ENCODE measurements at places on chromosomes 1 and 21.

DNA sequence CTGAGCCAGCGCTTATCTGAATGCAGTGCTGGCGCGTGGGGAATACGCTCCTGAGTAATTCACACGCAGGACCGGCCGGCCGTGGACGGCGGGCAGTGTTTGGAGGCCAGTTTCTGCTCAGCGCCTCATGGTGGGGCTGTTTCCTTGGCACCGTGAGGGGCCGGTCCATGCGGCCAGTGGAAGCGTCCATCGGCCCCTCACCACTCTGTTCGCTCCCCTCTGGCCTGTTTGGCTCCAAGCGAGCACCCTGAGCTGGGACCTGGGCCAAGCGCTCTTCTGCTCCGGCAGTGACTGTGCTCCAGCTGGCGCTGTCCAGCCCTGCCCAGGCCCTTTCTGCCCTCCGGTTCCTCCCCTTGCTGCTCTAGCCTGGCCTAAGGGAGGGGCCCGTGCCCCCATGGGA, 16.3 kb upstream of the PLCH2 start:
- no peak for DNase-seq

GRCh38 chr1:159700312-159700711, 14.1 kb downstream of the CRP start:
- no peak for DNase-seq

GRCh38 chr1:161159087-161159912, at the start of gene USP21:
Gene USP21 (plus strand): TSS chr1:161159500. CDS start chr1:161160641, 1,141 bp downstream.
- peak; percentile 90 for DNase-seq

- no peak for DNase-seq
Observed at GRCh38 chr1:183548116-183548515, 42.1 kb downstream of the NCF2 start.

- no peak for DNase-seq
Observed at GRCh38 chr1:24919791-24920532, 10.1 kb downstream of the RUNX3 start.

DNA sequence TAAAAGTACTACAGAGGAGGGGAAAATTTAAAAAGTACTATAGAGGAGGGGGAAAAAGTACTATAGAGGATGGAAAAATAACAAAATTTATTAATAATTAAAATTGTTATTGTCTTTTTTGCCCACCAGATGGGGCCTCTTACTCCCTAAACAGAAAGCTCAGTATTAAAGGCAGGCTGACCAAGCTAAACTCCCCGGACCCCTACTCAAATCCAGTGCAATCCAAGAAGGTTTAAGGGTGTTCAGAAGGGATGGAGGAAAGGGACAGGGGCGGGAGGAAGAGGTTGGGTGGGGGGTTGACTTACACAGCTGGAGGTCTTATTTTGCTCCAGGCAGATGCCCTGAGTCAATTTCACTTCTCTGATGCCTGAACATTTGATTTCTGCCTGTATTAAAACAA, 13.7 kb downstream of the CD34 start:
- DNase-seq = no peak

GRCh38 chr1:215081661-215082531, 641 bp upstream of the KCNK2 start:
- DNase-seq = no peak

DNA sequence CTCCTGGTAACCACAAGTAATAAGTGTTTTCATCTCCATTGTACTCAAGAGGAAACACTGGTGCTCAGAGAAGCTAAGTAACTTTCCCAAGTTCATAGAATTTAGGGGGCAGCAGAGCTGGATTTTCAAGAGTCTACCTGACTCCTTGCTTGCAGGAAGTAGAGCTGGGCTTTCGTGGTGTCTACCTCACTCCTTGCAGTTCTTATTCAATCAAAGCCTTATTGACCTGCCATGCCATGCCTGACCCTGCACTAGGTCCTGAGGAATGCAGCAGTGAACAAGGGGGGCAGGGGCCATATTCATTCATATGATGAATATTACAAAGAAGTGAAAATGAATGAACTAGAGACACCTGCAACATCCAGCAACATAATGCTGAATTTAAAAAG, 93.3 kb downstream of the GLIS1 start:
- no peak for DNase-seq

- no peak for DNase-seq
Observed at GRCh38 chr1:43069461-43070050, 102.5 kb downstream of the EBNA1BP2 start.

- DNase-seq = no peak
Observed at GRCh38 chr1:221162939-221163338, 283.7 kb downstream of the HLX start.

GRCh38 chr1:37858931-37859506, 373 bp downstream of the MTF1 start:
- DNase-seq = no peak

GRCh38 chr1:65762081-65762862, 30.4 kb upstream of the PDE4B start:
- DNase-seq = no peak

DNA sequence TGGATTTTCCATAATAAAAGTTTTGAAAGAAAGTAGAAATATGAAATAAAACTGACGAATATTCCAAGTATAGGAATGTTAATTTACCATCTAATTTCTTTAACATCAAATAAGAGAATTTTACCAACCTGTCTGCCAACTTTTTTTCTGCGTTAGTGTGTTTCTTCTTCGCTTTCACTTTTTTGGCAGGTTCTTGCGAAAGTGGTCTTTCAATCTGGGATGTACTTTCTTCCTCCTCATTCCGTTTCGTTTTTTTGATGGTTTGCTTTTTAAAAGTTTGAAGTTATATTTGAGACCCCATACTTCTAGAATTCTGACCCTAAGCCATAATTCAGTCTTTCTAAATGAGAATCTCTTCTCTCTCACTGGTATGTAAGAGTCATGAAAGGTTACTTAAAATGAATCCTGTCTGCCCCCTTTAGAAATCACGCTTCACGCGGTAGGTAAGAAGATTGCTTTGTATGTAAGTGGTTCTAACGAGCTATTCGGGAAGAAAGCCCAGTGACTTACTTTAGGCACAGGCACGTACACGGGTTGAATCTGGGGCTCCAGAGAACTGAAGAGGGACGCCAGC, 580 bp downstream of the RBM34 start:
- no peak for DNase-seq

DNA sequence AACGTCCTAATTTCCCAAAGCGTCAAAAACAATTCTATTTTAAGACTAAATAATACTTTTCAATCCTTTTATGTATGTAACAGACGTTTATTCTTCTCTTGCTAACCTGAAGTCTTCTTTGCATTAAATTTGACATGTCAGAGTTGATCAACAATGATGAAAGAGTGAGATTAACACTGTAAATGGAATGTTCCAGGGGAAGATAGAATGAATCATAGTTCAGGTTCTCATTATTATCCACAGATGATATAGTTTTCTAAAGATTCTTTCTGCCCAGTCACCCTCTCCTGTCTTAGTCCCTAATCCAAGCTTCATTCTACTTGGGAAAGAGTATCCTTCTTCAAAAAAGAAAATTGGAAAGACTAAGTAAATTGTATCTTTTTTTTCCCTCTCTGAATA, 38.9 kb downstream of the SDCCAG8 start:
- no peak for DNase-seq

DNA sequence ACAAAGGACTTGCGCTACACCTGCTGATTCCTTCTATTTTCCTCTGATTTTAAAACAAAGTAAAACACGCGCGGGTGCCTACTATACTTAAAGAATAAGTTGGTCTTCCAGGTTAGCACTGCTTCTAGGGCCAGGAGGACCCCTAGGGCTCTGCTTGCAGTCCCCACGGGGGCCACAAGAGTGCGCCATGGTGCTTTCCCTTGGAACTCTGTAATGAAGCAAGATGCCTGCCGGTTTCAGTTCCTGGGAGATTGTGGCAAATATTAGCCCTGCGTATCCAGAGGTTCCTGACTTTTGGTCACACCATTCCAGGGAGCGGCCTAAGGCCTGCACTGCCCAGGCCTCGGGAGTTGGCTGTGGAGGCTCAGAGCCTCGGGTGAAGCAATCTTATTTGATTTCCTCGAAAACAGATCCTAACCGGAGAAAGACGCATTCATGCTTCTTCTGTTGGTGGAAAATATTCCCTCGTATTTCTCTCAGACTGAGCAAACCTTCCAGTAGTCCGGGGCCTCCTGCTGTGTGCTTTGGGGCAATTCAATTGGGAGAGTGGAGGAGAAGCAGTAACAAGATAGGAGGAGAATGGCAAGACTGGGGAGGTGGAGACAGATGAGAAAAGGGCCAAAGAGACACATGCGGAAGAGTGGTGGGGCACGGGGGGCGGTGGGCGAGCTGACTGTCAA, 25.3 kb downstream of the ADAM30 start:
- peak; percentile 51 for DNase-seq

GRCh38 chr1:244962130-244962529, 97.8 kb upstream of the HNRNPU start:
- DNase-seq = no peak

DNA sequence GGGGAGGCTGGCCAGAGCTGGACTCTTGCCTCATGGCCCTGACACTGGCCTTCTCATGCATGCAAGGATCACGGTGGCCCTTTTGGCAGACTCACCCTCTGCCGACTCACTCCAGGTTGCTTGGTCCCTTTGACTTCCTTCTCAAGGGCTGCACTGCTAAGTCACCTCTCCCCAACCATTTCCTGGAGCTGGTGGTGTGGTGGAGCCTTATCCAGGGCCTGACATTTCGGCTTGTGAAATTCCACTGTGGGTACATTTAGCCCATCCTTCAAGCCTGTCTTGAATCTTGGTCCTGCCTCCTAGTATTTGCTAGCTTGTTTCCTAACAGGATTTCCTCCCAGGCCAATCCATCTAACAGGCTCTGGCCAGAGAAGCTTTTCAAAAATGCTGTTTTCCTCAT, 52.6 kb upstream of the JUN start:
- DNase-seq = no peak

- DNase-seq = no peak
Observed at GRCh38 chr1:221451741-221452140, 290.1 kb downstream of the DUSP10 start.

GRCh38 chr1:155069551-155070157, 6.1 kb downstream of the EFNA4 start:
- no peak for DNase-seq

- no peak for DNase-seq
Observed at GRCh38 chr1:54922921-54923421, 36.0 kb upstream of the DHCR24 start.

DNA sequence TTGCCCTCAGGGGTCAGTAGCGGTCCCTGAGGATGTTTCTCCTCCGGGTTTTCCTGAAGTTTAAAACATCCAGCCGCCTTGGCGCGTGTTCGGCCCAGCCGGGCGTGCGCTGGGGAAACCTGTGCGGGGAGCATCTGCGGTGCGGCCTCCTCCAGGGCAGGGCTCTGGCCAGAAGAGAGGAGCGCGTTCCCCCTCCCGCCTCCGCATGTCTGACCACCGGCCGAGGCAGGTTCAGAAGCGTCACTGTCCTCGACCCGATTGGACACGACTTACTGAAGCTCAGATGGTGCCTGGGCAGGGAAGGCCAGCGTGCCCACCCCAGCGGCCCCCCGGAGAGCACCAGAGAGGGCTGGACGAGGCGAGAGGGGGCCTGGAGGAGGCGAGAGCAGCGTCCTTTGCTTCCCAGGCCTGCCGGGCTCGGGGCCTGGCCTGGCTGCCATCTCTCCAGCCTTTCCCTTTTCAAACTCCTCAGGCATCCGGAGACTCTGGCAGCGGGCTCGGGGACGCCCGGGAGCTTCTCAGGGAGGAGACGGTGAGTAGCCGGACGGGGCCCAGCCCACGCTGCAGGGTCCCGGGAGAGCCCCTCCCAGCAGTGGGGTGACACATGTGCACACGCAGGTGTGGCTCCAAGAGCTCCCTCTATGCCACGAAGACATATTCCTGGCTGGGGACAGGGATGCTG, 67.1 kb downstream of the SLC19A1 start:
- no peak for DNase-seq

DNA sequence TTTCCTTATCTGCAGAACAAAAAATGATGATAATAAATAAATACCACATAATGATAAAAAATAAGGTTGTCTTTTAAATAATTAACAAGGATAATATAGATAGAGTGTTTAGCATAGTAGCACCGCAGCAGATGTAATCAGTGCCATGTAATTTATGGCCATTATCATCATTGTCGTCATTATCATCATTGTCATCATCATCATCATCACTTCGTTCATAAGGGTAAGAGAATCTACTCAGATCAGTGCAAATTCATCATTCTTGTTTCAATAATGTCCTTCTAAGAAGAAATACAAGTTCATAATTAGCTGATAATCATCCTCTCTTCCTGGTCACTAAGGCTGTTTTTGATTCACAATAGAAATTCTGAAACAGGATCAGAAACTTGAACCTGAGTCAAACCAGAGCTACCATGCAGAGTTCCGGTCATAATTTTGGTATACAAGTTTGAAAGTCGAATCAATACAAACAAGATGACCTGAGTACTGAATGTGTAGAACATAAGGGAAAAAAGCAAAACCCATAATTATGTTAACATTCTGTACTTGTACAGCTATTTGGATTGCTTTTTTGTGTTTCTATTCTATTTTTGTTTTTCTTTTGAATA, 172.0 kb downstream of the LRRC40 start:
- DNase-seq = no peak

GRCh38 chr1:10961300-10961833, 51.1 kb upstream of the TARDBP start:
- no peak for DNase-seq

DNA sequence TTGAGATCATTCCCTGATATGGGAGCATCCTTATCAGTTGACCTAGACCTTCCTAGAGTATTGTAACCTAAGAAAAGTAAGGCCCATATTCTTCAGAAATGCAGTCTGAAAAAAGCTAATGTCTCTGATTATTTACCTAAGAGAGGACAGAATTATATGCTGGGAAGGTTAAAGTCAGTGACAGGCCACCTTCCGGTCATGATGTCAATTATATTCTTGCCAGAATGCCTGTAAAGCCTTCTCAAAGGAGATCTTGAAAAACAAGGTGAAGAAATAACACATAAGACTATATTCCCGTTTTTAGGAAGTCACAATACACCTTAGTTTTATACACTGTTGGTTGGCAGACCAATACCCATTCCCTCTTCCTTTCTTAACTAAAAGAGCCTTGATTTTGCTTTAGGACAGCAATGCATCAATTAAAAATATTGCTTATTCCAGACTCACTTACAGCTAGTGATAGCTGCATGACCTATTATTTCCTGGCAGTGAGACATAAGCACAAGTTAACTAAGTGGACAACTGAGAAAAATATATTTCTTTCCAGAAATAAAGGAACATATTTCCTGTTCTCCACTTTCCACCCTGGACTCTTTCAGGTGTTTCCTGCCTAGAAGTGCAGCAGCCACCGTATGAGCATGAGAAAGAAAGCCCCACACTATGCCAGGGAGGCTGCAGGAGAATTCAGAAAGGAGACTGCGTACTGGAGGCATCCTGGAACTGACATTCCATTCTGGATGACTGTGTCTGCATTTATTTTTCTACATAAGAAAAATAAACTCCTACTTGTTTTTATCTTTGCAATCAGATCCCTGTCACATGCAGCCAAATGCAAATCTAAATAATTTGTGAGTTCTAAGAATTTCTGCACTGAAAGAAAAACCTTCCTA, 332.9 kb upstream of the PTBP2 start:
- DNase-seq = no peak

Data from activated T-cell treated with anti-CD3 and anti-CD28 coated beads for 1 hour (primary cell).